ENCODE measurements at places on chromosomes 2 and 18.

- no peak for DNase-seq
Measured at GRCh38 chr18:54909538-54909937, 49.7 kb downstream of the CCDC68 start.

- no peak for DNase-seq
Measured at GRCh38 chr18:25175558-25176517, 176.1 kb downstream of the ZNF521 start.

DNA sequence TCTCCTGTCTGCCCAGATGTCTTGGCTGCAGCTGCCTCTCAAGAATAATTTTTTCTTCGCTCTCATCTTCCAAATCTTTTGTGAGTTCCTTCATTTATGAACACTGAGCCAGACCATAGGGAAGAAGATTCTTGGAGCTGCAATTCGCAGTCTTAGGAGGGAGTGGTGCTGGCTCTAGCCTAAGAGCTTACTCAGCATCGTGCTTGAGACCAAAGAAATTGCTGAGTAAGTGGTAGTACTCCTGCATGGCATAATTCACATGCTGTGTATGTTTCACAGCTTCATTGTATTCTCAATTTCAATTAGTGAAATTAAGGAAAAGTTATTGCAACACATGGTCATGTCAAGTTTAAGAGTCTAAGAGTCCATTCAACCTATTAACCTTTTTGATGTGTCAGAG lies 771.7 kb downstream of the ADCYAP1 start:
- DNase-seq, result no peak

- DNase-seq, result no peak
Measured at GRCh38 chr18:64994370-64994769, 756.4 kb upstream of the CDH7 start.

GRCh38 chr2:239465017-239466001 lies 64.5 kb upstream of the HDAC4 start:
- peak; percentile 43 for DNase-seq

- DNase-seq, result no peak
Measured at GRCh38 chr2:224520064-224520463, 65.1 kb downstream of the CUL3 start.

DNA sequence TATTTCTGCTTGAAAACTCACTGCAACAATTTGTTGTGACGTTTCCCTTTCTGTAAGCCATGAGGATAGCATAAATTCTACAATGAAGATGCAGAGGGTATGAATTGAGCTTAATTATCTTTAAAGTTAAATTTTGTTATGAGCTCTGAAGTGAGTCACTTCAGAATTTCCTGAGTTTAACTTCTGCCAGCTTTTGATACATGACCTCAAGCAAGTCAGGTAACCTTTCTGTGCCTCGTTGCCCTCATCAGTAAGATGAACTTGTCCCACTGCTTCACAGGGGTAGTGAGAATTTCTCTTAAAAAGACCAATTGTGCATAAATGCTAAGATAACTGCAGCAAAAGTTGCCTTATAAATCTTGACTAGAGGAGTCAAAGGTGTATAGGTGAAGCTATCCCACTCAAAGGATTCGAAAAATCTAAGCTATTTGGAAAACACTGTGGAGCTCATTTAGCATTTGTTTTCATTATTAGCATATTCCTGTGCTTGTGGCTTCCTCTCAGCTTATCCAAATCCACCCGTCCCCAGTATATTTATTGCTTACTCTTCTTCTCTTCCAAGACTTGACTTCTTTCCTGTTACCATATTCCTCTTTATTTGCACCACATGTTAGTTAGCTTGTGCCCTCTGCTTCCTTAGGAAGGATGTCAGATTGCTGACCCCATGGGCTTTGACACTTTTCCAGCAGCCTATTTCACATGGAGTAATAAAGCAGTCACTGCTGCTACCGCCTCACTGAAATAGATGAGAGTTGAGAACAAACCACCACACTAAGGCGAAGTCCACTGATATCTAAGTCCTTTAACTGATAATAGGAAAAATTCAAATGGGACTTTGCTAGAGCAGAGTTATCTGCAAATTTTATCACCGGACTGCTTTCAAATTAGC lies 428.6 kb downstream of the ERBB4 start:
- no peak for DNase-seq

- DNase-seq, result no peak
Measured at GRCh38 chr2:214180071-214180470, 230.8 kb upstream of the VWC2L start.

DNA sequence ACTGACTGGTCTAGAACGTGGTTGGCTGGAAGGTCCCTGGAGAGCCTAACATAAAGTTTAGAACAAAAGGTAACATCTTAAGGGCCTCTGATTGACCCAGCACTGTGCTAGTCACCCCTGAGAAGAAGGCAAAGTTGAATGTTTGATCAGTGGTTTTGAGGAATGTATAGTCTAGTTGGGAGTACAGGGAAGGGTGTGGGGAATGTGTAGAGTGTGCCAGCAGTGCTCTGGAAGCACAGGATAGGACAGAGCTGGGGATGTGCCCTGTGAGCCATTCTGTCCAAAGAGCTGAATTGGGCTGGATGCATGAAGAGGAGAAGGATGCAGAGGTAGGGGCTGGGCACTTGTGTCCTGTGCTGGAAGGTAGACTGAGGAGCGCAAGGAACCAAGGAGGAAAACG lies 41.0 kb upstream of the DOCK10 start:
- no peak for DNase-seq

DNA sequence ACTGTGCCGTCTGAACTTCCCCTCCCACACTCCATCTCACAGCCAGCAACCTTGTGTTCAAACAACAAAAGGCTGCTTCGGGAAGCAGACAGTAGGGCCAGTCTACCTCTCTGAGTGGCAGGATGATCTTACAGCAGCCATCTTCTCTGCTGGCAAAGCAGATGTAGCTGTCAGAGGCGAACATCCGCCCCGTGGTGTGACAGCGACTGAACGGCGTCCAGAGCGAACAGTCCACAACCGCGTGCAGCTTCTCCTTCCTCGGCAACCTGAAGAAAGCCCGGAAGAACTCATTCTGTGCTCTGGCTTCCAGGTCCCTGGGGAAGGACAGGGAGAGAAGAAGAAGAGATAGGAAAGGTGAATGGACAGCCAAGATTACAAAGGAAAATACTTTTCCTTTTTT lies 38.0 kb downstream of the RPL31 start:
- no peak for DNase-seq

GRCh38 chr2:200810998-200811332 lies 745 bp upstream of the BZW1 start:
- DNase-seq, result no peak
